Activated CD4-positive, alpha-beta memory T cell treated with anti-CD3 and anti-CD28 coated beads, Interleukin-2, amount 10 ng/mL, durations not matched to agents 7 days and 5 days (primary cell): ENCODE measurements at places on chromosomes 13 and 19. TPM values are rescaled to one million over a fixed set of nuclear protein-coding genes. Genes with fewer than 3 reads are reported as not detected.

Gene CKM
- total RNA-seq: not detected

Gene CD209
- total RNA-seq: not detected

Gene ZNF611
- 26.6 TPM for total RNA-seq

Gene RNASEH2B
- total RNA-seq: 90.5 TPM

Gene C13orf46
- 2.9 TPM for total RNA-seq

Gene ZNF284
- total RNA-seq: 1.8 TPM

Gene P2RY11
- 33.2 TPM for total RNA-seq

Gene CYP4F11
- not detected for total RNA-seq

Gene PEAK3
- 0.70 TPM for total RNA-seq

Gene IFI30
- total RNA-seq: 48.0 TPM

DNA sequence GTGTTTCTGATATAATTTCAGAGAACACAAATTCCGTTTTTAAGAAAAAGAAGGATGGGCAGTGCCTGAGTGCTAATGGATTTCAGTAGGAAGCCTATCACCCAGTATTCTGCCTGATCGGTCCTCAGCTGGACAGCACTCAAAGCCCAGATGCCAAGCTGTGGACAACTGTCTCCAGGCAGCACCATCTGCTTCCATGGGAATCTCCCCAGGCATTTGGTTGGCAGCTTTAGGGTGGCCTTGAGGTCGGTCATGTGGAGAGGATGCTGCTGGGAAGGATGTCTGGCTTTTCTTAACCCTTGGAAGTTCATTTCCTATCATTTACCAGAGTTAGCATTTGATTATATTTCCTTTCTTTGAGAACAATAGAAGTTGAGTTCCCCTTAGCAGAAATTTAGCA, 311.7 kb downstream of the TBC1D4 start:
- DNase-seq: no peak

GRCh38 chr19:56905631-56906150, 65.2 kb upstream of the PEG3 start:
- no peak for DNase-seq

DNA sequence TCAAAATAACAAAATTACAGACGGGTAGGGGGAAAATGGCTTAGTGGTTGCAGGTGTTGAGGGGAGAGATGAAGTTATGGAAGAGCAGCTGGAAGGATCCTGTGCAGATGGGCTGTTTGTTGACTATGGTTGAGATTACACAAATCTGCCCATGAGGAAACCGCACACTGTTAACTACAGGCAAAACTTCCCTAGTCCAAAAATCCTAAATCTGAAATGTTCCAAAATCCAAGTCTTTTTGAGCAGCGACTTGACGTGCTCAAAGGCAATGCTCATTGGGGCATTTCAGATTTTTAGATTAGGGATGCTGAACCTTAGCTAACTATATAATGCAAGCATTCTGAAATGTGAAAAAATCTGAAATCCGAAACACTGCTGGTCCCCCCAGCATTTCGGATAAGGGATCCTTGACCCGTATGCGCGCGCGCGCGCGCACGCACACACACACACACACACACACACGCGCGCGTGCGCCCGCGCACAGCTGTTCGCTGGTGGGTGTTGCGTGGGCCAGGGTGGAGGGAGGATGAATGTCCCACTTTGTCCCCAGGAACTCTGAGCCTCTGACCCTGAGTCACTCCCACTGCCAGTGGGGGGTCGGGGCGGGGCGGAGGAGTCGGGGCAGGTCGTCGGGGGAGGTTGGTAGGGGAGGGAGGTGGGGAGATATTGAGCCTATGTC, 6.8 kb downstream of the F2RL3 start:
- DNase-seq: no peak

DNA sequence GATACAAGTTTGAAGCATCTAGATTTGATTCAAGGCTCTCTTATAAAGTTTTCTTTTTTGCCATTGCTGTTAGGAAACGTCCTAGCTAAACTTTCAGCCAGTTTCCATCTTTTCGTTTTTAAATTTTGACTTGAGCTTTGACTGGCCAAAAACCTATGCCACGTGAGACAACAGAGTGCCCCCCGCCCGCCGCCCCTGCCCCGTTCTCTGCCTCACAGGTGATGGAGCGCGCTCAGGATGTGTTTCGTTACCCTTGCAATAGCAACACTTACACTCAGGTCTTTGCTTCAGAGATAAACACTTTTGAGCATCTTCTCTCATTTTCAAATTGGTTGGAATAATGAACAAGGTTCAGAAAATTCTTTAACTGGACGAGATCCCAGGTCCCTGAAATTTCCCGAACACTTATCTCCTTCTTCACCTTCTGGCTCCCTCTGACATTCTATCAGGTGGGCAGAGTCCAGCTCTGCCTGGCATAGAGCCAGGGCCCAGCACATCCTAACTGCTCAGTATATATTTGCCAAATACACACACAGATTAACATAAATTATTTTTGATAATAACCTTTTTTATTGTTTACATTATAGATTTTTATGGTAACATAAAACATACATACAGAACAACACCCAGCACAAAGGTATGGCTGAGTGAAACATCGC, 301.1 kb downstream of the IRS2 start:
- DNase-seq: no peak

GRCh38 chr13:75161804-75162203, 320.2 kb downstream of the TBC1D4 start:
- DNase-seq: no peak

- DNase-seq: no peak
Observed at GRCh38 chr13:80359414-80359777, 18.5 kb upstream of the SPRY2 start.

GRCh38 chr13:106391271-106391670, 144.2 kb downstream of the EFNB2 start:
- DNase-seq: no peak

DNA sequence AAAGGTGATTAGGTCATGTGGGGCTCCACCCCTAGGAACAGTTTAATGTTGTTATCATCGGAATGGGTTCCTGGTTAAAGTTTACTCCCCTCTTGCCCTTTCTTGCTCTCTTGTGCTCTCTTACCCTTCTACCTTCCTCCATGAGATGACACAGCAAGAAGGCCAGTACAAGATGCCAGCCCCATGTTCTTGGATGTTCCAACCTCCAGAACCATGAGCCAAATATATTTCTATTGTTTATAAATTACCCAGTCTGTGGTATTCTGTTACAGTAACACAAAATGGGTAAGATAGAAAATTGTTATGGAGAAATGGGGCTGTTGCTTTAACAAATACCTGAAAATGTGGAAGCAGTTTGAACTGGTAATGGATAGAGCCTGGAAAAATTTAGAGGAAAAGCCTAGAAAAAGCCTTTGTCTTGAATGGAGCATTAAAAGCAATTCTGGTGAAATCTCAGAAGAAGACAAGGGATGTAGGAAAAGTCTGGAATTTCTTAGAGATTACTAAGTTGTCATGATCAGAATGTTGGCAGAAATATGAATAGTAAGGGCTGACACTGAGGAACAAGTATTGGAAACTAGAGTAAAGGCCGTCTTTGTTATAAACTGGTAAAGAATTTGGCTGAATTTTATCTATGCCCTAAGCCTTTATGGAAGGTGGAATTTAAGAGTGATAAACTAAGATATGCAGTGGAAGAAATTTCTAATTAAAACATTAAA, 53.5 kb upstream of the TSC22D1 start:
- DNase-seq: no peak

- no peak for DNase-seq
Observed at GRCh38 chr13:39272994-39273393, 234.7 kb downstream of the NHLRC3 start.

- DNase-seq: no peak
Observed at GRCh38 chr13:36493046-36493445, 60.8 kb downstream of the CCNA1 start.

DNA sequence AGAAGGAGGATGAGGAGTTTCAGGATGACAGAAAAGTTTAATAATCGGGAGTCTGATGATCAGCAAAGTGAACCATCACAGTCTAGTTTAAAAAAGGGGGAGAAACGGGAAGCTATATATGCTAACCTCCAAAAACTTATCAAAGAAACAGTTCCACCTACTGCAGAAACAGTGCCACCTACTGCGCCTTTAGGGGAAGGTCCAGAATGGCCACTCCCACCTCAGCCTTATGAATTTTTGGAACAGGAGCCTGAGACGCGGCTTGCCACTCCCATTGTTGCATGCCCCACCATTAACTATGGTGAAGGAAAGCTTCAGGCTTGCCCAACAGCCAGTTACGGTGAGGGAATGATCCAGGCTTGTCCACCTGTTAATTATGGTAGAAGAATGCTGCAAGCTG, 929.0 kb downstream of the SLITRK6 start:
- DNase-seq: no peak

- no peak for DNase-seq
Observed at GRCh38 chr13:110338441-110339101, 31.5 kb downstream of the COL4A2 start.

- DNase-seq: no peak
Observed at GRCh38 chr19:4456476-4456842, 1.1 kb downstream of the UBXN6 start.

- no peak for DNase-seq
Observed at GRCh38 chr13:36046672-36047071, 84.5 kb downstream of the DCLK1 start.

GRCh38 chr13:40352802-40353562, 313.5 kb downstream of the FOXO1 start:
- DNase-seq: no peak

DNA sequence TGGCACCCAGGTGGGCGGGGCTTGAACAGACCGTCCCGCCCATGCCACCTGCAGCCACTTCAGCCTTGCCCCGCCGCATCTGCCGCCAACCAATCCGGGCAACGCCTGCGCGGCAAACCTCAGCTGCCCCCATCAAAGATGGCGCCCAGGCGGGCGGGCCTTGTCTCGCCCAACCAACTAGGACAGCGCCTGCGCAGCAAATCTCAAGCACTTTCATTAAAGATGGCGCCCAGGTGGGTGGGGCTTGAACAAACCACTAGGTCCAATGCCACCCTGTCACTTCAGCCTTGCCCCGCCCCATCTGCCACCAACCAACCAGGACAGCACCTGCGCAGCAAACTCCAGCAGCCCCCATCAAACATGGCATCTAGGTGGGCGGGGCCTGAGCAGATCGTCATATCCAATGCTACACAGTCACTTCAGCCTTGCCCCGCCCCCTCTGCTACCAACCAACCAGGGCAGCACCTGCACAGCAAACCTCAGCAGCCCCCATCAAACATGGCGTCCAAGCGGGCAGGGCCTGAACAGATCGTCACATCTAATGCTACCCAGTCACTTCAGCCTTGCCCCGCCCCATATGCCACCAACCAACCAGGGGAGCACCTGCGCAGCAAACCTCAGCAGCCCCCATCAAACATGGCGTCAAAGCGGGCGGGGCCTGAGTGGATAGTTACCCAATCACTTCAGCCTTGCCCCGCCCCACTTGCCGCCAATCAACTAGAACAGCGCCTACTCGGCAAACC, 1.4 kb downstream of the PEG3 start:
- no peak for DNase-seq

GRCh38 chr19:1082165-1082927, 12.8 kb downstream of the POLR2E start:
- peak; percentile 92 for DNase-seq

DNA sequence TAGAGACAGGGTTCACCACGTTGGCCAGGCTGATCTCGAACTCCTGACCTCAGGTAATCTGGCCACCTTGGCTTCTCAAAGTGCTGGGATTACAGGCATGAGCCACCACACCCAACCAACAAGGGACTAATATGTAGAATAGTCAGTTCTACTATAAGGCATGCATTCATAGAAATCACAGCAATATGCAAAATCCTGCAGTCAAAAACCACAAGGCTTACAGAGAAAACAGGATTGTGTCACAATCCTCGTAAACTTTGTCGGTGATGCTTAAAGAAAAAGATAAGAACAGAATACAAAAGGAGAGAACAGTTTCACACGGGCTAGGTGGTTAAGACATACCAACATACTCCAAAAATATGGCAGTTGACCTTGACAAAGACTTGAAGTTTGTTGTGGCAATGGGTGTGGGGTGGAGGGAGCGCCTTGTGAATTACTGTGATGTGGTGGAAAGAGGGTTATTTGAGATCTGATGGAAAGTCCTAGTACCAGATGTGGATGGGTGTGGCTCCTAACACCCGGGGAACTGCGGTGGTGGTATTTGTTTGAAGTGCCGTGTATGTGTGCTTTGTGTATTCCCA, 12.4 kb downstream of the NOSIP start:
- DNase-seq: peak; percentile 82

DNA sequence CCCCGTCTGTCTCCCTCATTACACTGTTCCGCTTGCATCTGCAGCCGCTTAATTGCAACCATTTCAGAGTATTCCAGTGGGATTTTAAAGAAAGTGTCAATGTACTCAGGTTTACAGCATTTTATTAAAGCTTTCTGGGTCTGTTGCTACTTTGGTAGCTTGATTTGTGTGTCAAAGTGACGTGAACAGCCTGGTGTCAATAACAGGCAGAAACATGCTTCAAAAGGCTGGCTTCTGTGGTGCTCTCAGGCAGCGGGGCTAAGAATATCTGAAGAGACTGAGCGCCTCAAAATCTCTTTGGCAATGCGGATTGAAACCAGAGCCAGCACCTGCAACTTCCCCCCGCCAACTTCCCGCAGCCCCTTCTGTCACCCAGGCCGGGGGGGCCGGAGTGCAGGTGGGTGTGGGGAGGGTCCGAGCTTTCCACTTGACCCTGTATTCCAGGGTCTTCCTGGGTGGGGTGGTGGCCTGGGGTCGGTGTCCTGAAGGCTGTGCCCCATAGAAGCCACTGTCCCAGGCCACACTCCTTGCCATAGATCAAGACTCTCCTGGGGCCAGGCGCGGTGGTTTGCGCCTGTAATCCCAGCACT, 81.2 kb downstream of the KDM4B start:
- no peak for DNase-seq

DNA sequence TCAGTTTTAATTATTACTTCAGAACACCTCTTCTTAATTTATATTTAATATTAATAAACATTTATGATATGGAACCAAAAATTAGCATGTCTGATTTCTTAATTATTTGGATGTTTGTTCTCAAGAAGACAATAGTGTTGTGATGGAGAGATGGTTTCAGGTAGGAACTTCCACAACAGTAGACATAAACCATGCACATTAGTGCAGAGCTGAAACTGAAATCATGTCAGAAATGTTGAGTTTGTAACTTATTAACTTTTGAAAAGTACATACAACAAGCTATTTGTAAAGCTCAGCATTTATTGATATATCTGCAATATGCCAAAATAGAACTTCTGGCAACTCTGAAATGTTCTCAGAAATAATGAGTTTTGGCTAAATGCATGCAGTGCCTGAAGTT, 11.8 kb upstream of the EDNRB start:
- DNase-seq: no peak
